ENCODE measurements at places on chromosomes 13 and 19.

- DNase-seq = peak; percentile 63
Observed at GRCh38 chr19:38209671-38210457, 14.2 kb downstream of the DPF1 start.

GRCh38 chr13:93698016-93698613, 471.5 kb downstream of the GPC6 start:
- peak; percentile 57 for DNase-seq

DNA sequence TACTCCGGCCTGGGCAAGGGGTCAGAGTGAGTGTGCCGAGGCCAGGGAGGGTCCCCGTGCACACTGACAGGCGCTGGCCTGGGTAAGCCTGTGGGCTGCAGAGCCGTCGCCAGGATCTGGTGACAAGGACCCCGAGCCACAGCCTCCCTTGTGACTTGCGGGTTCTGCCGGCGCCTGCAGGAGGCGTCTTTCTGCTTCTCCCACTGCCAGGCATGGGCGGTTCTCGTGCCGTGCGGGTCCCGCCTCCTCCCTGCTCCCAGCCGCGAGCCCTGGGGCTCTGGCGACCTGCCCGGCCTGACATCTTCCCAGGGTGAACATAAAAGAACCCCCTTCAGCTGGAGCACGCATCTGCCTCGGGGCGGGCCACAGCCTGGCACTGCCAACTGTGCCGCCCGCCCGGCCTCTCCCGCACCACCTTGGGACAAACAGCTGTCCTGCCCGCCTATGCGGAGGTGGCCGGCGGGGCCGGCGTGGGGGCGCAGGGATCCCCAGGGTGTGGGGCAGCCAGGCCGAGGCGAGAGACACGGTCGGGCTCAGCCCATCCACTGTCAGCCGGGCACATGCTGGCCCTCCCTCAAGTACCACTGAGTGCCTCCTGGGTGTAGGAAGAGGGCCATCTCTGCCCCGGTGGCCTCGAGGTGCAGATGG, 1.5 kb upstream of the HCN2 start:
- DNase-seq = peak; percentile 94

DNA sequence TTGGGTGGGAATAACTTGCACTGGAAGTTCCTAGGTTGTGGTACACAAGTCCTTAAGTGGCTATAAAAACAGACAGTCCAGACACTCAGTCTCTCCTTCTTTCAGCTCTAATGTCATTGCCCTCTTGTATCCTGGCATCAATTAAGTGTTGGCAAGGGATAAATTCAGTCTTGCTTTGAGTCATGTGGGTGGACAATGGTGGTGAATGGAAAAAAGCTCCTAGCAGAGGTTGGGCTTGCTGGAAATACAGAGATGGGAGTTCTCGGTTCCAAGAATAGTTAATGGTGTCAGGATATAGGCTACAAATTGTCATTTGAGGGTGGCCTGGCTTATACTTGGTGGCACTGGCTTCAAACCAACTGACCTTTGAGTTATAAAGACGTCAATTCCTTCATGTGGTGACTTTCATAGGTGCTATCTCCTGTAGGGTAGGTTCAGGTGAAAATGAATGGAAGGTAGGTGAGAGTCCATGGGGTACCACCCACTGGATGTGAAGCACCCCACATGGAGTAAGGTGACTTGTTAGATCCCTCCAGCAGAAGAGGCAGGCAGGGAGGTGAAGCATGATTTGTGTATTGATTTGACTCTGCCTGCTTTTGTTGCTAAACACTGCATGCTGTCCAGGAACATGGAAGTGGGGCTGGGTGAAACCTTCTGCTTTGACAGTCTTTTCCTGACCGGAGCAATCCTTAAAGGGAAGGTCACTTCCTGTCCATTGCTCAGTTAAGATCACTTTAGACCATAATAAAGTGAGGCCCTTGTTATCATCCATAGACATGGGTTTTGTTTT, 102.0 kb downstream of the LACC1 start:
- no peak for DNase-seq

DNA sequence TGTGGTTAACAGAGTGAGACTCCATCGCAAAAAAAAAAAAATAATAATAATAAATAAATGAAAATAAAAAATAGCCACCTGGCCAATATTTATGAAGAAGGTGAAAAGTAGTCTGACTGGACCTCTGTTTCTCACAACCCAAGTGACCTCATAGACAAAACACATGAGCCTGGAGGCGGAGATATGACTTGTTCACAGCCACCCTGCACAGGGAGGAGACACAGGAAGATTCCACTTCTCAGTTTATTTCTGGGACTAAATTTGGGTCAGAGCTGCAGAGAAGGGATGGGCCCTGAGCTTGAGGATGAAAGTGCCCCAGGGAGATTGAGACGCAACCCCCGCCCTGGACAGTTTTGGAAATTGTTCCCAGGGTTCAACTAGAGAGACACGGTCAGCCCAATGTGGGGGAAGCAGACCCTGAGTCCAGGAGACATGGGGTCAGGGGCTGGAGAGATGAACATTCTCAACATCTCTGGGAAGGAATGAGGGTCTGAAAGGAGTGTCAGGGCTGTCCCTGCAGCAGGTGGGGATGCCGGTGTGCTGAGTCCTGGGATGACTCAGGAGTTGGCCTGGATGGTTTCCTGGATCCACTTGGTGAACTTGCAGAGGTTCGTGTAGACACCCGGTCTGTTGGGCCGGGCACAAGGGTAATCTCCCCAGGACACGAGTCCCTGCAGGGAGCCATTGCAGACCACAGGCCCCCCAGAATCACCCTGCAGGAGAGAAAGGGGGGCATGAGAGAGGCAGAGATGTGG, 9.6 kb downstream of the KLK5 start:
- no peak for DNase-seq

- no peak for DNase-seq
Observed at GRCh38 chr13:100040196-100040595, 48.7 kb upstream of the PCCA start.

- peak; percentile 64 for DNase-seq
Observed at GRCh38 chr13:44801990-44802389, 187.3 kb downstream of the NUFIP1 start.

DNA sequence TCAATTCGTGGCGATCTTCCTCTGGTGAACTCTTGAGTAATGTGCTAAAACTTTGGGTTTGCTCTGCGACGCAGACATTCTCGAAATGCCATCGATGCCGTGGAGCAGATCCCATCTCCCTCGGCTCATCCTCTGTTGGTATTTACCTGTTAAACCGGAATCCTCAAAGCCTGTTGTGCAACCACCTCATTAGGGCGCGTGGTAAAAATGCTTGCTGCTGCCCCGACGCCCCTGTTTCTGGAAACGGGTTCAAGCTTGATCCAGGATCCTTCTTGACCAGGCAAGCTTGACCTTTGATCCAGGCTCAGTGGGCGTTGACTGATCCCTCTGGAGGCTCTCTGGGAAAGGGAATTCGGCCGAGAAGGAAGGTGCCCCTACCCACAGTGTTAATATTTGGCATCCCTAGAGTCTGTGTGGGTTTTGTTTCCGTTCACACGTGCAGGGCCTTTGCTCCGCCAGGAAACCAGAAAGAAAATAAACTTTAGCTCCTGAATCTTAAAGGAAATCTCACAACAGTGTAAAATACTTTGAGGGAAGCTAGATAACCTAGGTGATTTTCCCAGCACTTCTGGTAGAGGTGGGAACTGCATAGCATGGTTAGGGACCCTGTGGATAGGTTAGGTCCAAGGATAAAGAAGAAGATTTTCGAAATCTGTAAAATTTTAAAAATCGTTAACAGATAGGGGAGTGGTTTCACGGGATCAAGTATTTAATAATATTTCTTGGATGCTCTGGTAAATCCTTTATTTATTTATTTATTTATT, 1.1 kb downstream of the LSM14A start:
- DNase-seq = no peak

DNA sequence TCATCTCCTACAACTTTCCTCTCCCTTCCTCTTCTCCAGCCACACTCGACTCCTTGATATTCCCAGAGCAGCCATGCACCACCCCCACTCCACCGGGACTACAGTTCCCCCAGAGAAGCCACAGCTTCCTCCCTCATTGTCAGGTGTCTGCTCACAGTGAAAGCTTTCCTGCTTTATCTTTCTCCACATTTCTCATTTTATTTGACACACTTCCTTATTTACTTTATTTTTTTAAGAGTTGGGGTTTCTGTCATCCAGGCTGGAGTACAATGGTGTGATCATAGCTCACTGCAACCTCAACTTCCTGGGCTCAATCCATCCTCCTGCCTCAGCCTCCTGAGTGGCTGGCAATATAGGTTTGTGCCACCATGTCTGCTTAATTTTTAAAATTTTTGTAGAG, 464.6 kb downstream of the MYO16 start:
- DNase-seq = no peak

GRCh38 chr13:83150616-83151307, 731.5 kb downstream of the SLITRK1 start:
- no peak for DNase-seq

GRCh38 chr13:110877737-110878258, 37.1 kb downstream of the ANKRD10 start:
- DNase-seq = no peak

- DNase-seq = peak; percentile 23
Observed at GRCh38 chr19:45276284-45276687, 25.2 kb downstream of the MARK4 start.

DNA sequence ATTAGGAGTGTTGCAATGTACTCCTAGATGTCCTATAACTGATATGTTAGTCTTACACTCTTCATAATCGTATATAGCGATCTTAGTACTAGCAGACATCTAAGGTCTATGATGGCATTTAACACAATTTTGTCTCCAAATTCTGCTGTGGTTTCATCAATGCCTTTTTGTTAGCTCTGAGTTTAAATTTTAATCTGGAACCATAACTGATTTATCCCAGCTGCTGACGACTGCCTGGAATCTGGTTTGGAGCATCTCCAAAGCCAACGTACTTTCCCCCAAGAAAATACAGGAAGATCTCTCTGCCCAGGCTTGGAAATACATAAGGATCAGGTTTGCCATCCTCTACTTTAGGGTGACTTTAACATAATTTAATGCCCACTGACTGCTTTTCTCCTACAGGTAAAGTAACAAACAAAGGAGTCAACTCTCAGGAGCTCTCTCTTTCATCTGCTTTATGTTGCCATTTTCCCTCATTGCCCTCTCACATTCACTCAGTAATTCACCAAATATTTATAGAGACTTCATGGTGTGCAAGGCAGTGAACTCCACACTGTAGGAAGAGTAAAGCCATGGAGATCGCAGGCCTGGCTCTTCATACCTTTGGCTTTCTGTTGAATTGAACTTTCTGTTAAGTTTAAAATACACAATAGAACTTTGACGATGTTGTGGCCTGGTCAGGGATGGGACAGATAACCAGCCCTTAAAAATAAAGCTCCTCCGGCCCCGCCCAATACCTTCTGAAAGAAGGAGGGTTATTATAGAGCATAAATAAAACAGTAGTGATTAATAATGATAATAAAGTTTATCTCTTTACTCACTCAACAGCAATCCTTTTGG, 23.3 kb upstream of the SPART start:
- DNase-seq = peak; percentile 50

DNA sequence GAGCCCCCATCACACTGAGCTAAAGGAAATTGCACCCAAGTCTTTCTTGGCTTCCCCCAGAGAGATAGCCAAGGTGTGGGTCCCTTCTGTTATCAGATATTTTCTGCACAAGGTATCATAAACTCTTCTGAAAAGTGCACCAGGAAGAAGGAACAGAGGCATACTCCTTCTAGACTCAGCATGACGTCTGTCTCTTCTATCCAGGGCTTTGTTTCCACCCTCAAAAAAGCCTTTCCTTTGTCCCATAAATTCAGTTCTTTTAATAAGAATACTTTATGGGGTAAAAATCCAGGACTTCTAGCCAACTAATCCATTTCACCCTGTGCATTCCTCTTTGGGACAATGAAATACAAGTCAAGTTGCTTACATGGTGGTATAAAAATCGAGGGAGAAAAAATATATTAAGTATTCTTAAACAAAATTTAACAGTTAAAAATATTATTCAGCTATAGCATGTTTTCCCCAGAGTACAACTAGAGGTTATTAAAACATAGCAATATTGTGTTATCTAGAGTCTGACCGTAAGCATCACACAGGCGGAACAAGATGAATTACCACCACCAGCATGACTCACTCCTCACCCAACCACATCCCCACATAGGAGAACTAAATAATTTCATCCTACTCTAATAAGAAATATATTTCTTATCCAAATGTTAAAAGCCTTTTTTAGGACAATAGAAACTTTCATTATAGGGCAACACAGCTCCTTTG, 79.9 kb upstream of the GPC6 start:
- peak; percentile 86 for DNase-seq

DNA sequence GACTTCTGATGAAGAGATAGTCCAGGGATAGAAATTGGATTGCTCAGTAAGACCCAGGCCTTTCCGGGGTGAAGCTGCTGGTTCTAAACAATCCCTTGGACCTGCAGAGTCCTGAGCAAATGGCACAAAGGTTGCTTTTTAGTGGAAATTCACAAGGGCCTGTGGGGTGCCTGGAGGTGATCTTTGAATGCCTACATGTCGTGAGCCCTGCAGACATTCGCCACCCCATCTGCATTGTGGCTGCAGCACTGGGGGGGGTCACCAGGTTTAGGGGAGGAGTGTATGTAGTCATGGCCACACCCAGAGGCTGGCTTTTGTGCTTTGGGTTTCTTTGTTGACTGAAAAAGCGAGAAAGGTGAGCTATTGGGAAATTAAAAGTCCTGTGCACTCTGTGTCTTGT, 41.4 kb downstream of the SLC7A9 start:
- no peak for DNase-seq

GRCh38 chr19:38564981-38565690, 52.6 kb downstream of the MAP4K1 start:
- peak; percentile 25 for DNase-seq

DNA sequence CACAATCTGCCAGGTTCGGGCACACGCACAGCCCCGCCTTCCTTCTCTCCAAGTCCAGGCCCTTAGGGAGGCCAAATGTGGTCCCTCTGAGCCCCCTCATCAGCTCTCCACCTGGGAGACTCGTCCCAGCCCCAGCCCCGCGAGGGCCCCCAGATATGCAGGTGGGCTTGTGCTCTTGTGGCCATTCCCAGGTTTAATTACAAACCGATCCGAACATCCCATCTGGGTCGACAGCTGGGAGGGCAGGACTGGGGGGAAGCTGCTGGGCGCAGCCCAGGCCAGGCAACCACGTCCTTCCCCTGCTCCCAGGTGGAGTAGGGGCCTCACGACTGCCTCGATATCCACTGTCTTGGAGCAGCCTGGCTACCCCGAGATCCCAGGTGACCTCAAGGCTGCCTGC, 7.5 kb upstream of the C2CD4C start:
- no peak for DNase-seq

DNA sequence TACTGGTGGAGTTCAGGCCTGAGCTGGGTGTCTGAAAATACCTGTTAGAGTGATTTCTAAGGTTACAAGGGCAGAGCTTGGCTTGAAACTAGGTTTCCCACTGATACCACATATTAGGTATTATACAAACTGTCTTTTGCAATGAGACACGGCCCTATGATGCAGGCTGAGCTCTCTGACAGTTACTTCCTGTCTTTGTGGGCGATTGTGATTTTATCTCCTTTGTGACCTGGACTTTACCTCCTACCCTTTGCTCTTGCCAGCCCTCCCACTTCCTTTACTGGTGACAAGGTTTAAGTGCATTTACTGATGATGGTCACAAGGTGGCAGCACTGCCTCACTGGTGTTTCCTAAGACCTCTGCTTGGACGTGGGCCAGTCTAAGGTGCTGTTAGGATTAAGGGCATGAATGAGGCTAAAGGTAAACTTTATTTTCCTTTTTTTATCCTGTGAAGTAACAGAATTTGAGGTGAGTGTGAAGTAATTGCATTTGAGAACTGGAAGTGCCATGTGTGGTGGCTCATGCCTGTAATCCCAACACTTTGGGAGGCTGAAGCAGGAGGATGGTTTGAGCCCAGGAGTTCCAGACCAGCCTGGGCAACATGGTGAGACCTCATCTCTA, 7.7 kb upstream of the CXCL17 start:
- peak; percentile 87 for DNase-seq
